ENCODE measurements at places on chromosomes 7 and 10. TPM values are rescaled to one million over a fixed set of nuclear protein-coding genes. Genes with fewer than 3 reads are reported as not detected.

Gene CCL24
- not detected for total RNA-seq

Gene ASZ1
- total RNA-seq: not detected

Gene TMEM176B
- 2.3 TPM for total RNA-seq

Gene CD36
- 34.0 TPM for total RNA-seq

Gene ASAH2
- total RNA-seq: 1.7 TPM

Gene ANKRD2
- not detected for total RNA-seq

DNA sequence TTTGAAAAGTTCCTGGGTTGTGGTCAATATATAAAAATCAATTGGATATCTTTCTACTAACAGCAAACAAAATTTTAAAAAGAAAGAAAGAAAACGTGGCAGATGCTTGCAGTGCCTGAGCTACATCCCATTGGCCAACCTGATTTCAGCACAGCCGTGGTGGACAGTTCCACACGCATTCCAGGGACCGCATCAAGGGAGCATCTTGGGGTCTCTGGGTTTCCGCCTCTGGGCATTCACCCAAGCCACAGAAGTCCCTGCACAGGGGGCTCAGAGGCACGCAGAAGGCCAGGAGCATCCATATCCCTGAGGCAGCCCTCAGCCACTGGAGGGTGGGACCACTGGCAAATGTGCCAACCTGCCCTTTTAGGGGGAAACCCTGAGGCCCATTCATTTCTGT lies 254.5 kb upstream of the RNF32 start:
- DNase-seq: no peak

- no peak for DNase-seq
Observed at GRCh38 chr7:78254726-78255055, 456.1 kb downstream of the PHTF2 start.

DNA sequence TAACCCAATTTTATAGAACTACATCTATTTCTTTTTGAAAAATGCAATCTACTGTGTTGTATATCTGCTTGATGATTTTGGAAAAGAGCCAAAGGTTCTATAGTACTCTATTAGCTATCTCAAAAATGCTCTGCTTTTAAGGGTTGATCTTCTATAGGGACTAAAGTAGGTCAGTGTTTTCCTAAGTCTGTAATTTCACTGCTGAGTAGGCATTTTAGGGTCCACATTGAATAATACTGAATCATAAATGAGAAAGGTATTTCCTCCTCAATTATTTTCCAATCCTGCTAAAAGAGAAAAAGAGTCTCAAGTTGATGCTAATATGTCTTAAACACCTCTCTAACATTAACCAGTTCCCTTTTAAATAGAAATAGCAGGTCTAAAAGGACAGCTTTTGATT lies 244.2 kb downstream of the LHFPL3 start:
- DNase-seq: no peak

DNA sequence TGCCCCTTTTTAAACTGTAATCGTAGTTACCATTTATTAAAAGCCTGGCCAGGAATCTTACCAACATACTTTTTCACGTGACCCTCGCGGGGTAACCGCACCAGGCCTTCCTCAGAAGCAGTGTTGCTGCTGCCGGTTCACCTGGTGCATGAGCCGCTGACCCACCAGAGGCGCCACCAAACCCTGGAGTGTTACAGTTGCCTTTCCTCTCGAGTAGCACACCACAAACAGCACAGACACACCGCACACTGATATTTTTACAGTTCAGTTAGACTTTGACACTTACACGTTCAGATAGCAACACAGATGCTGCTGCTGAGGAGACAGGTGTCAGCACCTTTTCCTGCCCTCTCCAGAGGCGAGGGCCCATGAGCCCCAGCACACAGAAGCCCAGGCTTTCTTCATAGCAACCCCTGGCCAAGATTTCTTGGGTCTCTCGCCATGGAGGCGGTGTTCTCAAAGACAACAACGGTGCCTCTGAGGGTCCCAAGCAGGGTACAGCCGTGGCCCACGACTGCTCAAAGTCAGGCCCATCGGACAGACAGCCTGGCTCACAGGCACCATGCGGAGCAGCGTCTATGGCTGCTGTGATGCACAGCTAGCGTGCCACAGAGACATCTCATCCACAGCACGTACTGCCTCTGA lies 123.1 kb downstream of the DIP2C start:
- DNase-seq: no peak

DNA sequence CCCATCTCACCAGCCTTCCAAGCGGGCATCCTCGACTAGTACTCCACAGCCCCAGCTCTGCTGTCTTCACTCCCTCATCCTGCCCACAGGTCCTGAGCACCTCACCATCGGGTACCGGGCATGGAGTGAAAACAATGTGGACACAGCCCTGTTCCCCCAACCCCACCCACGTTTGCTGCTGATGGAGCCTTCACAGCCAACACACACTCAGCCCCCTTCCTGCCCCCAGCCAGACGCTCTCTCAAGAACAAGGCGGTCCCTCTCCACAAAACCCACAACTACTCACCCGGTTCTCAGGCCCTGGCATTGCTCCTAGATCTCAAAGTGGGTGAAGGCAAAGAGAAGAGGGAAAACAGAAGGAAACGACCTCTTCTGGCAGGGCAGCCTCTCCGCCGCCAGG lies 56.1 kb downstream of the SLIT1 start:
- no peak for DNase-seq

- DNase-seq: no peak
Observed at GRCh38 chr7:100190048-100190711, 12.5 kb downstream of the STAG3 start.

- no peak for DNase-seq
Observed at GRCh38 chr7:664402-664775, 62.1 kb upstream of the DNAAF5 start.

- DNase-seq: no peak
Observed at GRCh38 chr10:27890971-27891370, 107.9 kb downstream of the ODAD2 start.

DNA sequence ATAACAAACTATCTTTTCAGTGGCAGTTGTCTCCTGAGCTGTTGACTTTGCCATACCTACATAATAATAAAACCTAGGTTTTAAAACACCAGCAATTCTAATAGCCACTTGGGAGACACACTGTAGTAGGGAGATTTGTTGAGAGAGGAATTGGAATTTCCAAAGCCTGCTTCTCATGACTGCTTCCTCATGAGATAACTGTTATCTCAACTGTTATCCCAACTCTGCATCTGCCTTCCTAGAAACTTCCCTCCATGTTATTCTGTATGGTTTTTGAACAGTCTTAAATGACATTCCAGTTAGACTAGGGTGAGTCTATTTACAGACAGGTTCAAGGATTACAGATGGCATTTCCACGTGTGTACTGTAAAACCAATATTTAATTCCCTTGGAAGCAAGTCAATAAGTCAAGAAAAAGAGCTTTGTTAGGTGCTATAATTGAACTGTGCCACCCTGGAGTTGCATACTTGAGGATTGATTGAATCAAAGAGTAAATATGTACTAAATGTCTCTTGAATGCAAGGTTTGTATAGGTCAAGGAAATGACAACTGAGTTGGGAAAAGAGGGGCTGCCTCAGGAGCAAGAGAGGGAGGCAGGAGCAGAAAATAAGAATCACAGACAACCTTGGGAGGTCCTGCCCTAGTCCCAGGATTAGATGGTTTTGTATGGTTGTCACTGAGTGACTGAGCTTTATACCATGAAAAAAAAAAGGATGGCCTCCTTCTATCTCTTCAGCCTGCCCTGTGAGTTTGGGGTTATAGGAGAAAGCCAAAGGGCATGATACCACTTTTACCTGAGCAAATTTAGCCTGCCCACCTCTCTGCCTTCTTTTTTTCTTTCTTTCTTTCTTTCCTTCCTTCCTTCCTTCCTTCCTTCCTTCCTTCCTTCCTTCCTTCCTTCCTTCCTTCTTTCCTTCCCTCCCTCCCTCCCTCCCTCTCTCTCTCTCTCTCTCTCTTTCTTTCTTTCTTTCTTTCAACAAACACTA lies 9.9 kb upstream of the TM9SF3 start:
- DNase-seq: no peak

DNA sequence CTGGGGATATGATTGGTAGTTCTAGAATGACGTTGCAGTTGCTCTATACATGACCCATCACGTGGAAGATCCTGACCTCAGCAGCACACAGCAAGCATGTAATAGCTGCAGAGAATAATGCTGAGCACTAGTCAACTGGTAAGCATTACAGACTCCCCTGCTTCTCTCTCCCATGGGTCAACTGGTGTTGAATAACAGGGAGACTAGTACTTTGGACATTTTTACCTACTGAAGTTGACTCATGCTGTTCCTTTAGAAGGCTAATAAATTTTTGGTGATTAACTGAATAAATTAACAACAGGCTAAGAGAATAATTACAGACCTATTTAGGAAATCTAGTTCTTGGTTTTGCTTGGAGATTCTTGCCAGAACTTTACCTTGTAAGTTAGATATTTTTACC lies 234.1 kb downstream of the AUTS2 start:
- DNase-seq: no peak

DNA sequence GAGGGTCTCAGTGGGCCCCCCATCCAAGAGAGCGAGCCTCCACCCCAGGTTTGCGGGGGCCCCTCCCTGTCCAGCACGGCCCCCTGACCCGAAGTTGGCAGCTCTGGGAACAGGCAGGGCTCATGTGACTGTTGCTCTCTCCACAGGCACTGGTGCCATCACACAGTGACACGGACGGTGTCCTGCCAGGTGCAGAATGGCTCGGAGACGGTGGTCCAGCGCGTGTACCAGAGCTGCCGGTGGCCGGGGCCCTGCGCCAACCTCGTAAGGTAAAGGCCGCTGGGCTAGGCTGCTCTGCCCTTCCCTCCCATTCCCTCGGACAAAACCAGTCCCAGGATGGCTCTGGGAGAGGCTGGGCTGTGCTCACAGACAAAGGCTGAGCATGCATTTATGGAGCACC lies 57.2 kb downstream of the COL26A1 start:
- no peak for DNase-seq

DNA sequence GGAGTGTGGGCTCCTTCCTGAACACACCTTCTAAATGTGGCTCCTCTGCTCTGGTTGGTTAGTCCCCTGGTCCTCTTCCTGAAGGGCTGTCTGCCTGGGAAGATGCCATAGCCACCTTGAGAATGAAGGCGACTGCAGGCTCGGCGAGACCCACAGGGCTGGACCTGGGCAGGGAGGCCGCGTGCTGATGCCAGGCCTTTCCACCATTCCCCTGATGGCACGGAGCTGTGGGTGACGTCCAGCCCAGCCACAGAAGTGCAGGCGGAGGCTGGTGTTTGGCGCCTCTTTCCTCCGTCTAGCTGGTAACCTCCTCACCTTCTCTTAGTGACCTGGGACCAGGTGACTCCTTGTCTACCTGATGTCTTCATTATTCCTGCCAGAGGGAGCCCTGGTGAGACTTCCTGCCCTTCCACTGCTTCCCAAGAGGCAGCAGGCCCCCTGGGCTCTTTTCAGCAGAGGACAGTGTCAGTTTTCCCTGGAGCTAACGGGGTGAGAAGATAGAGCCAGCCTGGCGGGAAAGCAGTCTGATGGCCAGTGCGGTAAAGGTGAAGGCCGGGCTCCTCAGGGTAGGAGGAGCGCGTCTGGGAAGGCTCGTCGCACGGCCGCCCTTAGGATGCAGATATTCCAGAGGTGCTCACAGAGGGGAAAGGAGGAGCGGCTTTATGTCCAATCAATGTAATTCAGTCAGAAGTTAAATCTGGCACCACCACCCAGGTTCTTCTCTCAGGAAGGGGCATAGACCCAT lies 34.9 kb downstream of the GBX1 start:
- DNase-seq: no peak

DNA sequence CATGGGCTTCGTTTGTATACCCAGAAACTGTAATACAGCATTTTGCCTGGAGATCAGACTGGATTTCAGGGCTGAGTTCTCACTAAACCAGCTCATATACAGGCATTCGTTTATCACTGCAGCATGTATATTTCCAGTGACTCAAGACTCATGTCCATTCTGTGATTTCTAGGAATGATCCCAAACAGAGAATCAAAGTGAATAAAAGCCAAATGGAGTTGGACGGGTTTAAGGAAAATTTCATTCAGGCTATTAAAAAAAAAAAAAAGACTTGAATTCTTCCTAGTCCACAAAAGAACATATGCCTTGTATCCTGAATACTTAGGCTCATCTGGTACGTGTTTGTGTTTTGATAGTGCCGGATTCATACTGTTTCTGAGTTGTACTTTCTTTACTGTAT lies 46.8 kb downstream of the TET1 start:
- DNase-seq: no peak

DNA sequence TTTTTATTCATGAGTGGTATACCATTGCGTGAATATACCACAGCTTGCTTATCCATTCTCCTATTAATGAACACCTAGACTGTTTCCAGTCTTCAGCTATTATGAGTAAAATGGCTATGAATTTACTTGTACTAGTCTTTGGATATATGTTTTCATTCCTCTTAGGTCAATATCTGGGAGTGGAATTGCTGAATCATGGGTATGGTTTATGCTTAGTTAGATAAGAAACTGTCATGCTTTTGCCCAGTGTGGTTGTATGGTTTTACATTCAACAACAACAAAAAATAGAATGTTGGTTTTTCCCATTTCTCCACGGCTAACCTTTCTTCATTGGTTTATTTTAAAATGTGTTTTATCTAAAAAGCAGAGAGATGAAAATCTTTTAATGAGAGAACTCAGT lies 308.3 kb downstream of the PHF14 start:
- no peak for DNase-seq

DNA sequence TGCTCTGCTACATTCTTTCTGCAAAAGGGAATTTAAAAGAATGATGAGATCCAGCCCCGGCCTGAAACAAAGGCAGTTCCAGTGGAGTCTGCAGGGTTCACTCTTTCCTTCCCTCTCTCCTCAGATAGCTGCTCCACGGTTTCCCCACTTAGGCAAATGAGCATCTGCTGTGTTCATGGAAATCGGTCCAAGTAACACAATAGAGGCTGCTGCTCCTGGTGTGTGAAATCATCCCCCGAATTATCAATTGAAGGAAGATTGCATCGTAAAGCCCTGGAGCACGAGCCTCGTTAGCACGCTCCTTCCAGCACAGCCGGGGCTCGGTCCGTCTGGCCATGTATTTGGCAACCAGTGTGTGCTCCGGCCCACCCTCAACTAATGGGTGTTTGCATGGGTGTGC lies 108.3 kb upstream of the DPP6 start:
- DNase-seq: peak; percentile 7

- DNase-seq: no peak
Observed at GRCh38 chr10:33760056-33760943, 425.8 kb upstream of the NRP1 start.
